Mesenteric fat pad (tissue), 1 donor: ENCODE measurements at places on chromosomes 1 and 21. TPM values are rescaled to one million over a fixed set of nuclear protein-coding genes. Genes with fewer than 3 reads are reported as not detected.

The LDLRAP1 gene
- 27.6 TPM for total RNA-seq

The ZNF697 gene
- 11.0 TPM for total RNA-seq

The MATN1 gene
- total RNA-seq: not detected

The CELF3 gene
- total RNA-seq: not detected

The GJC2 gene
- total RNA-seq: 2.6 TPM

The GFI1 gene
- 0.51 TPM for total RNA-seq

The RNU1-3 gene
- 6,165 TPM for total RNA-seq
